Spinal cord (tissue), 10 donors: ENCODE measurements at places on chromosomes 16 and 17. TPM values are rescaled to one million over a fixed set of nuclear protein-coding genes. Genes with fewer than 3 reads are reported as not detected.

The ZNF423 gene
- total RNA-seq: 16.9 TPM

The KAT2A gene
- 30.5 TPM for total RNA-seq

DNA sequence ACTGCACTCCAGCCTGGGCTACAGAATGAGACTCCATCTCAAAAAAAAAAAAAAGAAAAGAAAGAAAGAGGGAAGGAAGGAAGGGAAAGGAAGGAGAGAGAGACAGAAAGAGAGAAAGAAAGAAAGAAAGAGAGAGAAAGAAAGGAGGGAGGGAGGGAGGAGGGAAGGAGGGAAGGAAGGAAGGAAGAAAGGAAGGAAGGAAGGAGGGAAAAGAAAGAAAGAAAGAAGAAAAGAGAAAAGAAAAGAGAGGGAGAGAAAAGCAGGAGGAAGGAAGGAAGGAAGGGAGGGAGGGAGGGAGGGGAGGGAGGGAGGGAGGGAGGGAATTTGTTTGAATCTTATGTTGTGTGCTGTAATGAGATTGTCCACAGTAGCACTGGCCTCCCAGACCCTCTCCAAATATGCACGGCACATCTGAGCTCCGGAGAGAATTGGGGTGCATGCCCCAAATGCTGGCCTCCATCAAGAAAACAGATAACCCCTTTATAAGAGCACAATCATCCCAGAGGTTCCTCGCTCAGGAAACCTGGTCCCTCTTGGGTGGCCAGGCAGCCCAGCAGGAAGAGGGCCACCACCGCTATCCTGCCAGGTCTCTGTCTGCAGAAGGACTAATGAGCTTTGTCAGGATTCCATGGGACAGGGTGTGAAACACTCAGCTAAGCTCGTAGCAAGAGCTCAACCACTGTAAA is 8.8 kb upstream of the EIF1 start:
- DNase-seq: no peak

The CRYBA1 gene
- not detected for total RNA-seq

DNA sequence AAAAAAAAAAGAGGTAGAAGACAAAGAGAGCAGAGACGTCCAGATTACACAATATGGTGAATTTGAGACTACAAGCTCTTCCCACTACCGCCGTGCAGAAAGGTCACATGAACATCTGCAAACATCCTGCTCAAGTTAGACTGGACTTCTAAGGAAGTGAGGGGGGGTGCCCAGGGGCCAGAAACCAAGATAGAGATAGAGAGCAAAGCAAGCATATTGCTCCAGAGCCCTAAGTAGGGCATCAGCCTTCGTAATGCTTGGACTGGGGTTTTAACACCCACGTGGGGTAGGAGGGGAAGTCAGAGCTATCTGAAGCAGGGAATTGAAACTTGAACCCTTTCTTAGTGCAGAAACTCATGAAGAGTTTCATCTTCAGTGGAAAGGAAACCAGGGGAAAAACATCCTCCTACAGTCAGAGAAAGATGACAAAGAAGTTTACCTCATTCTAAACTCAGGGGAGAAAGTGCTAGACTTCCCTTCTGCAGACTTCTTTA is 8.7 kb downstream of the CLEC19A start:
- no peak for DNase-seq
